Stimulated activated CD4-positive, alpha-beta T cell treated with anti-CD3 and anti-CD28 coated beads, Interleukin-1b, Interleukin-23, amount 100 ng/mL, for 1 hour (primary cell): ENCODE measurements at places on chromosomes 2 and 18.

DNA sequence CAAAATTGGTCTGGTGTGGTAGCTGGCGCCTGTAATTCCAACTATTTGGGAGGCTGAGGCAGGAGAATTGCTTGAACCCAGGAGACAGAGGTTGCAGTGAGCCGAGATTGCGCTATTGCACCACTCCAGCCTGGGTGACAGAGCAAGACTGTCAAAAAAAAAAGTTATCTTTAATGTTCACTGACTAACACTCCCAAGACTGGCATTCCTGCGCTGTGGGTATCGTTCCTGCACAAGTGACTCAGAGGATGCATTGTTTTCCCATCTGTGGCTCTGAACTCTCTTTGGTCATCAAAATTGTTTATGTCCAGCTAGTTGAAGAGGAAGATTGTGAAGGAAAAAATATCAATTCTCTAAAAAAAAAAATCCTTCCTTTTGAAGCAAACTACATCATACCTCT, 539.0 kb downstream of the SOX11 start:
- no peak for DNase-seq

GRCh38 chr18:34858188-34858587, 148.1 kb downstream of the DTNA start:
- no peak for DNase-seq

GRCh38 chr18:23099621-23100020, 35.7 kb upstream of the CABLES1 start:
- DNase-seq = no peak

GRCh38 chr18:78782951-78783563, 196.6 kb upstream of the SALL3 start:
- no peak for DNase-seq

- DNase-seq = no peak
These were observed 2.4 kb downstream of the EPAS1 start for GRCh38 chr2:46299365-46300263.

DNA sequence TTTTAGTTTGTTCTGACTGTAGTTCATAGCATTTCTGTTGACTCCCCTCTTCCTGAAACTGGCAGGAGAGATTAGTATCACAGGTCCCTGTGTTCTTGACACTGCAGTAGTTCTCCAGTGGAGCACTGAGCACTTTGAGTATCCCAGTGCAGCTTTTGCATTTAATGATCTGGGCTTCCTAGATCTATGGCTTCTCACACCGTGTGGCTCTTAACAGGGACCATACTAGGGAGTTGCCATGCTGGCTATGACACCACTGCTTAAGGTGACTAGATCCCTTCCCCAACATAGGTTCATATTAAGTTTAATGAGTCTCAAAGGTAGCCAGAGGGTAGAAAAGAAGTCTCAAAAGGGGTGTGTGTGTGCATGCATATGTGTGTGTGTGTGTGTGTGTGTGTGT, 6.2 kb upstream of the MSTN start:
- no peak for DNase-seq

GRCh38 chr18:5972298-5972697, 77.0 kb upstream of the TMEM200C start:
- DNase-seq = no peak

GRCh38 chr2:205763708-205764211, 81.5 kb downstream of the NRP2 start:
- DNase-seq = no peak

DNA sequence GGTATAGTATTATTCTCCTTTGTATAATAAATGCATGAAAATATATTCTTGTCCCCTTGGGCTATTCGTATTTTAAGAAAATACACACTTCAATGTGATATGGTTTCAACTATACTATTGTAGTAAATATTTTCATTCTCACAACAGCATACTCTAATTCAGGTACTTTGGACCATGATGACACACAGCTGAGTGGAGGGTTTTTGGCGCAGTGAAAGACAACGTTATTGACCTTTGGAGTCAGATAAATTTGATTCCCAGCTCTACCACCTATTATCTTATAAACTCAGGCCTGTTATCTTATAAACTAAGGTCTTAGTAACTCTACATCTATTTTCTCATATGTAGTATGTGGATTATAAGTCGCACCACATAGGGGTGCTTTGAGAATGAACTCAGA, 895.9 kb upstream of the DDX18 start:
- no peak for DNase-seq

- no peak for DNase-seq
These were observed 250.9 kb downstream of the FBXO15 start for GRCh38 chr18:73896685-73897084.

DNA sequence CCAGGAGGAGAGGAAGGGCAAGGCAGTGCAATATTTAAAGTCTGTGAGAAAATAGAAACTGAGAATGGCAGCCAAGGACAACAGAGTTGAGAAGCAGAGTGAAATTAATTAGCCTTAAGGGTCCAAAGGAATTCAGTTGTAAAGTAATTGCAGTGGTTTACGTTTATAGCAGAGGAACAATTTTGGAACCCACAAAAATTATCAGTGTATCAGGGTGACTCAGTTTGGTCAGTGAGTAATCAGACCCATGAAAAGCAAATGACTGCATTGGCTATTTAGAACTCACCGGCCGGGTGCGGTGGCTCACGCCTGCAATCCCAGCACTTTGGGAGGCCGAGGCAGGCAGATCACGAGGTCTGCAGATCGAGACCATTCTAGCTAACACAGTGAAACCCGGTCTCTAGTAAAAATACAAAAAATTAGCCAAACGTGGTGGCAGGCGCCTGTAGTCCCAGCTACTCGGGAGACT, 245.8 kb upstream of the SLC39A10 start:
- DNase-seq = no peak

- no peak for DNase-seq
These were observed 42.5 kb downstream of the TANC1 start for GRCh38 chr2:159010963-159011362.

GRCh38 chr2:189574793-189575475, 5.7 kb downstream of the SLC40A1 start:
- DNase-seq = no peak

DNA sequence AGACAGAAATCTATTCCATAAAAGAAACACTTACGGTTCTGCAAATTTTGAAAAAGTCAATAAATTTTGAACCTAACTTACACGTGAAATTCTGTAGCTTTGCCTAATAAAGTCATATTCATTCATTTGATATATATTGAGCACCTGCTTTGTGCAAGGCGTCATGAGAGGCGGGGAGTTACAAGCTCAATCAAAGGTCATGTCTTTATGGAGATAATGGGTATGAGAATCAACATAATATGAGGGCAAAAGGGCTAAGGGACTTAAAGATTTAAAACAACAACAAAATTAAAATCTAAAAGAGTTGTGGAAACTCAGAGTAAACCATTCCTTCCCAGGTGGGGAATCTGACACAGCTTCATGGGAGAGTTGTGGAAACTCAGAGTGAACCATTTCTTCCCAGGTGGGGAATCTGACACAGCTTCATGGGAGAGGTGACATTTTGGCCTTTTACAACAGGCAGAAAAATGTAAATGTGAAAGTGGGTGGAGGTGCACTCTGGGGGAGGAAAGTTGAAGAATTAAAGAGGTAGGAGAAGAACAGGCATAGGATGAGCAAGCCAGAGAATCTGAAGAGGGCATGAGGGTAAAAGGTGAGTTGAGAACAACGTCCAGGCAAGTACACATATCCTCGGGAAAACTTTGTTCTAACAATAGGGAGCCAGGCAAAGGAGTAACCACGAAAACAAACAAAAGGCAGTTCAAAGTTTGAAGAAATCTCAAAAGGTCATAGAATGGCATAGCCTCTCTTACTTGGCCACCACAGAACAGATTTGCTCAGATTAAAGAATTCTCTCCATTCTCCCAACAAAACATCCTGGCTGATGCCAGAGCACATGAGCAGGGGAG, 49.5 kb upstream of the CD226 start:
- no peak for DNase-seq

- DNase-seq = no peak
These were observed 21.0 kb upstream of the ATP9B start for GRCh38 chr18:79048245-79048632.

DNA sequence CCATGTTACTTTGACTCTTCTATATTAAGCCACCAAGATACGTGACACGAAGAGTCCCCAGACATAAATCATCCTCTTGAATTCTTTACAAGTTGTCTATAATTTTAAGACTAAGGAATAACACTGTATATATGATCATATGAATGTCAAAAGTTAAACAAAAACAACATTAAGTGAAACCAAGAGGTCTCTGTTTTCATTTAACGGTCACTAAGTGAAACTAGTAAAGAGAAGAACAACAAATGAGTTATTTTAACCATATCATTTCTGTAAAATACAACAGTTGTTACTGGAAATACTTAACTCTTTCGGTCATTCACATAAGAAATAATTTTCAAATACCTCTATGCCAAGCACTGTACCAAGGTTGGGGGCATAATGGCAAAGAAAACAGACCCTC, 45.7 kb upstream of the STK17B start:
- no peak for DNase-seq

DNA sequence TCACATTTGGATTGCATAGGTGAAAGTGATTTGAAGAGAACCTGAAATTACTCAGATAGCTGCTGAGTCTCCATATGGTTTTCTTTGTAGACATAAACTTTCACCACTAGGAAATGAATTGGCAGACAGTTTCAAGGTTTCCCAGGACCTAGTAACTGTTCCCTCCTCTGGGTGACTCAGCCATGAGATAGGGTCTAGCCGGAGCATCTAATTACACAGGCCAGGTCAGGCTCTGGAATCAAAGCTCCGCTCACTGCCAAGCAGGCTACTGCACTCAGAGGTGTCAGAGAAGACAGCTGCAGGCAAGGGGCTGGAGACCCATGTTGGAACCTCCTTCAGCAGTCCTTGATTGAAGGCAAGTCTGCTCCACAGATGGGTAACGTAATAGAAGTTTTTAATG, 429.2 kb downstream of the TNS1 start:
- no peak for DNase-seq

DNA sequence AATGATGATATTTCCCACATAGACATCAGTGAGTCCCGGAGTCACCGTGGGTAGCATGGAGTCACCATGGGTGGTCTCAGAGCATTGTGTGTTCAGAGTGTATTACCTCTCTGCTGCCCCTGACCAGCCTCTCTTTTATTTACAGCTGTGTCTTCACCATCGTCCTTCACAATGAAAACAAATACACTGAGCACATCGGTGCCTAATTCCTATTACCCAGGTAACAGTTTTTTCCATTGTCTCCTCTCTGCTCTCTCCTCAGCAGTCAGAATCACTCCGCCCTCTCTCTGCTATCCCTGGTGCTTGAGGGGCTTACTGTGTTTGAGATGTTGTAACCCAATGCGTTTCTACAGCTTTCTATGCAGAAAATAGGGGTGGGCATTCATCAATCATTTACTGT, 361.5 kb upstream of the RAB12 start:
- no peak for DNase-seq

DNA sequence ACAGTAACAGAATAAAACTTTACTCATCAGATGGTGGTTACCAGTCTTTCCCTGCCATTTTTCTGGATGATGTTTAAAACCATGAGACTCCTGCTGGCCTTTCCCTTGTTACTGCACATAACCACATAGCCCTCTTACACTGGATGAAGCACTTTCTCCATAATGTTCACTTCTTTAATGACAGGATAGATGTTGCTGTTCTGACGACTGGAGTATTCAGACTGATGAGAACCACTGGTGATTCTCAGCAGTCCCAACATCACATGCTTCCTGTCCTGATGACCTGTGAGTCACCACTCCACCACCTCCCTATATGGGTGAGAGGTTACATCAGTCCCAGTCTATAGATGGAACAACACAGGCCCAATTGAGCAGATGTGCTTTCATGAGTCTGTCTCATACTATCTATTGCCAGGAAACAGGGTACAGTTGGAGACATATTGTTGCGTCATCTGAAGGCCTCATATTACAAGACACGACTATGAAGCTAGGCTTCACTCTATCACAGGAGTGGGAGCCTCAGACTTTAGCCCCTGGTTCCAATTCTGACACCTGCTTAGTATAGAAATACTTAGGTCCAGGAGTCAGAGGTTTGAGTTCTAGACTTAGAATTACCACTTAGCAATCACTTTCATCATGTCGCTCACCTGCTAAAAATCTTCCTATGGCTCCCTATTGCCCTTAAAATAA, 145.7 kb upstream of the KLF7 start:
- no peak for DNase-seq

DNA sequence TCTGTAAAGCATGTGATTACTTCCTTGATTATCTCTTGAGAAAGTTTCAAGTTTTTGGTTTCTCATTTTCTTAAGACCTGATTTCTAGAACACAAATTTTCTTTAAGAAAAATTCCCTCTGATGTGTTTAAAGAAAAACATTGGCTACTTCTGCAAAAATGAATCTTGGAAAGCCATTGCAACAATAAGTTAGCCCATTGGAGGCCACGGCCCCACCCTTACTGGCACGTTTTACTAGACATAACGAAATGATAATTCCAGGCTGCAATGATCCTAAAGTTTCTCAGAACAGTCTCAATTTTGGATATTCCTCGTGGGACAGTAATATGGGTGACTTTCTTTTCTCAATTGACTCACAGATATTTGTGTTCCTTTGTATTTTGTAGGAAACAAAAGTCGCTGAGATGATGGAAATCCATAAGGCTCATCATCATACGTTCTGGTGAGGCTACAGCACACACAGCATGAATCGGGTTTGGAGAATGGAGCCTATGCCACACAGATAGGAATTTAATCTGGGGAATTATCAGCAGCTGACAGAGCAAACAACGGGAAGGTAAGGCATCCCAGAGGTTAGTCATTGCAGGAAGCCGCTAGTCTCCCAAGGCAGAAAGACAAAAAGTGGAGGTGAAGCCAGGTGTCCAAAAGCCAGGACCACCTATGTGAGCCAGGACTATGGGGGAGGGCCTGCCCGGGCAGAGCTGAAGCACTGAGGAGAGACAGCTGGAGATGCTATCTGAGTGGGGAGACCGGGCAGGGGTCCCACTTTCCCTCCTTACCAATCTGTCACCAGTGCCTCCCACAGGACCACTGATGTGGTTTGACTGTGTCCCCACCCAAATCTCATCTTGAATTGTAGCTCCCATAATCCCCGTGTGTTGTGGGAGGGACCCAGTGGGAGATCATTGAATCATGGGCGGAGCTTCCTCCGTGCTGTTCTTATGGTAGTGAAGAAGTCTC, 35.9 kb downstream of the SOWAHC start:
- DNase-seq = no peak

DNA sequence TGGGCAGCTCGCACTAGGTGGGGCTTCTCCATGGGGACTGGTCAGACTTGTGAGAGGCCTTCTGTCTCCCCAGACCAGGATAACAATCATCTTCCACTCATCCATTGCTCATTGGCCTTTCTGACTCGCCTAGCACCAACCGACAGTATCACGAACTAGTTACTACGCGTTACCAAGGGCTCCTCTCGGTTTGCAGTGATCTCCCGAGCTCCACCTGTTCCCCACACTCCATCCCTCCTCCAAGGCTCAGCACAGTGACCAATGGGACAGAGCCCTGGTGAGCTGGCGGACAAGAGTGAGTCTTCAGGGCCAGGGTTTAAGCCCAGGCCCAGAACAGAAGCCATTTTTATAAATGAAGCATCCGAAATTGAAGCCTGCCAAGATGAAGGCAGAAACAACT, 42.8 kb upstream of the SMAD7 start:
- DNase-seq = no peak

DNA sequence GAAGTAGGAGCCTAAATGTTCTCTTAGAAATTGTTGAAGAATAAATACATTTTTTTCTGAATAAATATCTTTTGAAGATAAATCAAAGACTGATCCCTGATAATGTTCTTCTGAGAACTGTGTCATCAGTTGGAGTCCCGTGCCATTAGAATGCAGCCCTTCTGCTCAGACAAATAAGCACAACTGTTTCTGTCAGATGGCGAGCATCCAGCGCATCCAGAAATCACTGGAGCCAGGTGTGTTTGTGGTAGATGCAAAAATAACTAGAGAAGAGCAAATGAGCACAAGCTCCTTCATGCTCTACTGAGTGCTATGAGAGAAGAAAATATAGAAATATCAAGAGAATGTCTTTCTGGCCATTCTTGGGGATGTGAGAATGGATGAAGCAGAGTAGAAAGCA, 573.7 kb downstream of the THSD7B start:
- no peak for DNase-seq
